ENCODE measurements at places on chromosomes 16 and 17. TPM values are rescaled to one million over a fixed set of nuclear protein-coding genes. Genes with fewer than 3 reads are reported as not detected.

The CLDN7 gene
- 111 TPM for total RNA-seq

The KRTAP9-4 gene
- not detected for total RNA-seq

The KRT16 gene
- not detected for total RNA-seq

The PAQR4 gene
- total RNA-seq = 12.0 TPM

The MYH11 gene
- 0.19 TPM for total RNA-seq

The CX3CL1 gene
- not detected for total RNA-seq

The HP gene
- total RNA-seq = 0.61 TPM

The CSH2 gene
- total RNA-seq = not detected

The CDH11 gene
- total RNA-seq = not detected

- H3K27ac ChIP-seq = no peak overlapping the region
- H3K27me3 ChIP-seq = no peaks in the 10 kb centered on the region
- H3K4me1 ChIP-seq = peaks cover 14% of the 10 kb centered on the region
- DNase-seq = no peak
- H3K4me3 ChIP-seq = no peak overlapping the region
- H3K36me3 ChIP-seq = peaks cover 24% of the 10 kb centered on the region
Observed at GRCh38 chr17:28751600-28752366, 8.0 kb downstream of the TRAF4 start.

- no peak for DNase-seq
- no peak overlapping the region for H3K27ac ChIP-seq
- H3K36me3 ChIP-seq = no peaks in the 10 kb centered on the region
- no peaks in the 10 kb centered on the region for H3K27me3 ChIP-seq
Observed at GRCh38 chr17:40322358-40323315, 13.7 kb downstream of the RARA start.

- no peak overlapping the region for H3K4me3 ChIP-seq
- no peaks in the 10 kb centered on the region for H3K27me3 ChIP-seq
- peaks cover 8% of the 10 kb centered on the region for H3K36me3 ChIP-seq
Observed at GRCh38 chr17:50550661-50551432, 3.9 kb downstream of the SPATA20 start.

GRCh38 chr16:67537270-67537635 is 8.6 kb downstream of the RIPOR1 start:
- peaks cover 4% of the 10 kb centered on the region for H3K36me3 ChIP-seq
- peaks cover 22% of the 10 kb centered on the region for H3K4me1 ChIP-seq
- H3K27me3 ChIP-seq = no peaks in the 10 kb centered on the region

- peak within 1 kb of the TSS; percentile 70 for H3K4me3 ChIP-seq
- DNase-seq = peak; percentile 80
- peaks cover 10% of the 10 kb centered on the region for H3K4me1 ChIP-seq
- peak within 1 kb of the TSS; percentile 86 for H3K27ac ChIP-seq
- H3K27me3 ChIP-seq = no peaks in the 10 kb centered on the region
- no peaks in the 10 kb centered on the region for H3K36me3 ChIP-seq
Observed at GRCh38 chr17:4788807-4789700, at the start of gene GLTPD2. Gene GLTPD2 (plus strand): TSS chr17:4788964. CDS start chr17:4789012, 48 bp downstream.

- peaks cover 12% of the 10 kb centered on the region for H3K4me1 ChIP-seq
- no peaks in the 10 kb centered on the region for H3K36me3 ChIP-seq
Observed at GRCh38 chr16:52256310-52257078, 290.4 kb downstream of the TOX3 start.

- H3K27ac ChIP-seq = peak overlapping the region; percentile 99
Observed at GRCh38 chr17:63850401-63850800, 7.9 kb upstream of the SMARCD2 start.

DNA sequence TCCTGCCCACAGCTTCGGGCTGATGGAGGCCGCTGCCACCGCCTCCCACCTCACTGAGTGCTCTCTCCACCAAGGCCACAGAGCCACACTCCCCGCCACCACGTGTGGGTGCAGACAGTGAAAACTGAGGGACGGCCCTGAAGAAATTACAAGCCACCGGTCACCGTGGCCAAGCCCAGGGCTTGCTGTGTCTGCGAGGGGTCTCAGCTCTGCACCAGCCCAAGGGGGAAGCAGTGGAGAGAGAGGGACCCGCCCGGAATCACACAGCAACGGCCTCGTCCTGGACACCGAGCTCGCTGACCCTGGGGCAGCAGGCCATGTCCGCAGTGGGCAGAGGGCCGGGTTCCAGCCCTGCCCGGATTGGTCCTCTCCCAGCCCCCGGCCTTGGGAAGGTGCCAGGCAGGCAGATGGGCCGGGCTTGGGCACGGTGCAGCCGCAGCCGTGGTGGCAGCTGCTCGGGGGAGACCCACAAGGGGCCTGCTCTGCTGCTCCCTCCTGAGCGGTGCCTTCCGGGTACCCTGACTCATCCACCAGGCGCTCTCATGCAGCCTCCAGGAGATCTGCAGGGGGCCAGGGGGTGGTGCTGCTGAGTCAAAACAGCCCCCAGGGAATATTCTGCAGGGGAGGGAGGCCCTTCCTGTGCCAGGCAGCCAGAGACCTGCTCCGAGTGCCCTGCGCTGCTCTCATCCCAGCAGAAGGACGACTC is 52.0 kb downstream of the CBFA2T3 start:
- DNase-seq = peak; percentile 67
- no peak overlapping the region for H3K27ac ChIP-seq
- H3K36me3 ChIP-seq = no peaks in the 10 kb centered on the region
- H3K4me3 ChIP-seq = no peak overlapping the region
- peaks cover 6% of the 10 kb centered on the region for H3K4me1 ChIP-seq
- no peaks in the 10 kb centered on the region for H3K27me3 ChIP-seq

GRCh38 chr16:48558371-48558841 is 51.6 kb downstream of the N4BP1 start:
- H3K36me3 ChIP-seq = no peaks in the 10 kb centered on the region
- H3K27ac ChIP-seq = no peak overlapping the region

DNA sequence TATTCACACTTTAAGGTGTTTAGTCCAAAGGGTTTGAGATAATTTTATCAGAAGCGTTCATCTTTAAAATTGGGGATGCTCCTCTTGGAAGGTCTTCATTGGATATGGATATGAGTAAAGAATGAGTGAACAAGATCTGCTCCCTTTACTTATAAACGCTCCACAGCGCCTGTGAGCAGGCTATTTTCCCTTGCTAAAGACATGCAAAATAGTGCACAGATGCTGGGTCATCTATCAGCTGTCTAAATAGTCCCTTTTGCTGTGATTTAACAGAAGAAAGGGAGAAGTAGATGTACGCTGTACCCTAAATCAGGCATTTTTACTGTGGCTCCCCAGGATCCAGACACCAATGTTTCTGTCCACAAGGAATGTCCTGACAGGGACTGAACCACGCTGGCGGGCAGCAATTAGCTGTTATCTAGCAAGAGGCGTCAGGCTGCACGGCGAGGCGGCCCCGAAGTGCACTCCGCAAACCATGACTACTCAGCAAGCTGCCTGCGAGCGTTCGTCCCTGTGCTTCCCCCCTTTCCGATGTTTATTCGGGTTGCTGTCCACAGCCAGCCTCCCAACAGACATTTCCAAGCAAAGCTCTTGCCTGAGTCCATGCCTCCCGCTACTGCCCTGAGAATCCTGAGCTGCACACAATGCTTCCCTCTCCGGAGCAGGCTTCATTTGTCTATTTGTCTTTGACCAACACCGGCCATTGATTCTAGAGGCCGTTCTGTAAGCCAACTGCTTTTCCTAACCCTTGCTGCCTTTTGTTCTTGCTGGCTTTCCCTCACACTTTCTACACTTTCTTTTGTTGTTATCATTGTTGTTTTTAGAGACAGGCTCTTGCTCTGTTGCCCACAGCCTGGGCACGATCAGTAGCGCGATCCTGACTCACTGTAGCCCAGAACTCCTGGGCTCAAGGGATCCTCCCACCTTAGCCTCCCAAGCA is 55.7 kb upstream of the CNEP1R1 start:
- 0 out of 2 replicates have a peak, but pooled peaks cover 3% of the 10 kb centered on the region for H3K27me3 ChIP-seq
- no peaks in the 10 kb centered on the region for H3K4me1 ChIP-seq
- H3K36me3 ChIP-seq = no peaks in the 10 kb centered on the region
- peak overlapping the region; percentile 25 for H3K4me3 ChIP-seq
- peak; percentile 44 for DNase-seq
- H3K27ac ChIP-seq = no peak overlapping the region

DNA sequence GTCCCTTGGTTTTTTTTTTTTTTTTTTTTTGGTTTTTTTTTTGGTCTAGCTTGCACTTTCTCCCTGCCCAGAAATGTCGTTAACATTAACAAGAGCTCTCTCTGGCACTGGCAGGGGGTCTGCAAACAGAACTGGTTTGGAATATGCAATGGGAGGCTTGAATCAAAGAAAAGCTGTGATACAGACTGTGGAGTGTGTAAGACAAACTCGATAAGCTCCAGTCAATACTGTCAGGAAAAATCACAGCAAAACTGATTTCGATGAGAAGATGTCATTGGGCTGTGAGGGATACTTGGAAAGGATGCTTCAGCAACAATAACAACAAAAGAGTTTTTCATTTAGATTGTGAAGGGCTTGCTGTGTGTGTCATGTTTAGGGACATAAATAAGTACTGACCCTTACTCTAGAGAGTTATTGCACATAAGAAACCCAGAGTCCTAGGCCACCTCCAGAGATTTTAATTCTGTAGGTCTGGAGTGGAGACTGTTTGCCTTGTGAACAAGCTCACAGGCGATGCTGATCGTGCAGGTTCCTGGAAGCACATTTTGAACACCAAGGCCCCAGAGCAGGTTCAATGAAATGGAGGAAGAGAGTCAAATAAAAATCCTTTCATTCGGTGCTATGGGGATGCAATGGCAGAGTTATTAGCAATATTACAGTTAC is 470.7 kb upstream of the RBFOX1 start:
- H3K4me3 ChIP-seq = no peak overlapping the region
- H3K4me1 ChIP-seq = no peaks in the 10 kb centered on the region
- H3K36me3 ChIP-seq = no peaks in the 10 kb centered on the region
- H3K27me3 ChIP-seq = no peaks in the 10 kb centered on the region
- no peak overlapping the region for H3K27ac ChIP-seq
- no peak for DNase-seq
